ENCODE measurements at places on chromosomes 3 and 15.

- no peak for DNase-seq
Observed at GRCh38 chr15:90618330-90619125, 88.8 kb downstream of the CRTC3 start.

- DNase-seq, result peak; percentile 72
Observed at GRCh38 chr3:46812237-46812791, 50.9 kb downstream of the MYL3 start.

GRCh38 chr3:127174284-127174683, 18.6 kb upstream of the PRR23E start:
- DNase-seq, result no peak

DNA sequence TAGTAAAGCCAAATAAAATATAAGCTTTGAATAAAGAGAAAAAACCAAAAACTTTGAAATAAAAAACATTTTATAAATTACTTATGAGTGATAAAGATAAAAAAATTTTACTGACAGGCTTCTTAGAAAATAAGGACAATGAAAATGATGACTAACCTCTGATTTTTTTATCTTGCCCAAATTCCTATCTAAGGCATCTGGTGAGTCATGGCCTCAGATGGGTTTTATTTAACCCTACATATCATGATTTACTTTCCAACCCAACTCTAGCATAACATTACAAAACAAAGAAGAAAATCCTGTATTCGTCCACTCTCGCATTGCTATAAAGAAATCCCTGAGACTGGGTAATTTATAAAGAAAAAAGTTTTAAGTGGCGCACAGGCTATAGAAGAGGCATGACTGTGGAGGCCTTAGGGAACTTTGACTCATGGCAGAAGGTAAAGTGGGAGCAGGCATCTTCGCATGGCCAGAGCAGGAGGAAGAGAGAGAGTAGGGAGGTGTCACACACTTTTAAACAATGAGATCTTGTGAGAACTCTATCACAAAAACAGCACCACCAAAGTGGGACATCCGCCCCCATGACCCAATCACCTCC, 152.1 kb downstream of the NEK10 start:
- DNase-seq, result no peak

GRCh38 chr3:141323936-141324704, 44.2 kb upstream of the ZBTB38 start:
- DNase-seq, result no peak

GRCh38 chr15:64521201-64521600, 60.8 kb downstream of the ZNF609 start:
- no peak for DNase-seq

DNA sequence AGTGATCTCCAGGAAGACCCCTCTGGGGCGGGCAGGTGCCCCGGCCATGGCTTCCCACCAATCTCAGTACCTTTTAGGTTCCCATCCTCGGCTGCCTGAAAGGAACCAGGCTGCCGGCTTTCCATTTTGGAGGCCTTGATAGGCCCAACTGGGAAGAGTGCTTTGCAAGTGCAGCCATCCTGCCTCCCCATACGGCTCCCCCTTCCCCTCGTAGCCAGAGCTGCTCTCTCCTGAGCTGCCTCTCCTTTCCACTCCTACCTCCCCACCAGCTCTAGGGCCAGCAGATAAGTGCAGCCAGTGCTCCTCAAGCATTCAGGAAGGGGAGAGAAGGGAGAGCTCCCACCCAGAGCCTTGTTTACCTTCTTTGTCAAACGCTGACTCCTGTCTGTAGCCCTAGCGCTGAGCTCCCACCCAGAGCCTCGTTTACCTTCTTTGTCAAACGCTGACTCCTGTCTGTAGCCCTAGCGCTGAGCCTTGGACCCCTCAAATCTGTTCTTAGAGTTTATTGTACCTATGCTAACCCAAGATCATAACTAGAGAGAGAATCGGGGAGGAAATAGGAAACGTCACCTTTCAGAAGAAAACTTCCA, 133.0 kb downstream of the LRRK1 start:
- DNase-seq, result no peak

GRCh38 chr3:169758359-169758994, 6.4 kb downstream of the TERC start:
- no peak for DNase-seq

DNA sequence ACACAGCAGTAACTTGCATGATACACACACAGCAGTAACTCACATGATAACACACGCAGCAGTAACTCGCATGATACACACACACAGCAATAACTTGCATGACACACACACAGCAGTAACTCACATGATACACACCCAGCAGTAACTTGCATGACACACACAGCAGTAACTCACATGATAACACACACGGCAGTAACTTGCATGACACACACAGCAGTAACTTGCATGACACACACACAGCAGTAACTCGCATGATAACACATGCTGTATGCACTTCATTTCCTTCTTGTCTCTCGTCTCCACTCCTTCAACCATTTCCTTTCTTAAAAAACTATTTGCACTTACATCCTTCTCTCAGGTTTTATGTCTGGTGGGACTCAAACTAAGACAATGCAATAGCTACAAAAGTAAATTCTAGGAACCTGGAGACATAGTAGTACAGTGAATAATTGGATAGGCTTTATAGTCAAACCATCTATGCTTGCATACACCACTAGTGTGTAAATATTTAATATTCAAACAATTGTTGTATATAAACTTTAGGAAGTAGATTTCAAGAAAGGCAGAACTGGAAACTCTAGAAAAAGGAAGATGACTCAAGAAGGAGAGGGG, 130.8 kb downstream of the UACA start:
- DNase-seq, result no peak

DNA sequence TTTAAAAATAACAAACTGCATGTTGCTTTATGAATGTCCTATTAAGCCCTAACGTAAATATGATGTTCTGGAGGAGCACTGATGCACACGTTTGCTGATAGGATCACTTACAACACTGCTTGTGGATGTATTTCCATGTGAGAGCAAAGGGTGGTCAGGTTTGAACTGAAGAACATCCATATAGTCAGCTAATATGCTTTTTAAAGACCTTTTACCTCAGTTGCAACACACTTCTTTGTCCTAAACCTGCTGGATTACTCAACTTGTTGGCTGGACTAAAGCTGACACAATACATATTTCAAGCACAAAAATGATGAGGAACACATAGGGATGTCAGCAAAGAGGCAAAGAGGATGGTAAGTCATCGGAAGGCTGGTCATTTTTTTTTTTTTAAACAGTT, 186.6 kb downstream of the TIGIT start:
- DNase-seq, result no peak

GRCh38 chr3:15903759-15904720, 106.3 kb upstream of the ANKRD28 start:
- no peak for DNase-seq

DNA sequence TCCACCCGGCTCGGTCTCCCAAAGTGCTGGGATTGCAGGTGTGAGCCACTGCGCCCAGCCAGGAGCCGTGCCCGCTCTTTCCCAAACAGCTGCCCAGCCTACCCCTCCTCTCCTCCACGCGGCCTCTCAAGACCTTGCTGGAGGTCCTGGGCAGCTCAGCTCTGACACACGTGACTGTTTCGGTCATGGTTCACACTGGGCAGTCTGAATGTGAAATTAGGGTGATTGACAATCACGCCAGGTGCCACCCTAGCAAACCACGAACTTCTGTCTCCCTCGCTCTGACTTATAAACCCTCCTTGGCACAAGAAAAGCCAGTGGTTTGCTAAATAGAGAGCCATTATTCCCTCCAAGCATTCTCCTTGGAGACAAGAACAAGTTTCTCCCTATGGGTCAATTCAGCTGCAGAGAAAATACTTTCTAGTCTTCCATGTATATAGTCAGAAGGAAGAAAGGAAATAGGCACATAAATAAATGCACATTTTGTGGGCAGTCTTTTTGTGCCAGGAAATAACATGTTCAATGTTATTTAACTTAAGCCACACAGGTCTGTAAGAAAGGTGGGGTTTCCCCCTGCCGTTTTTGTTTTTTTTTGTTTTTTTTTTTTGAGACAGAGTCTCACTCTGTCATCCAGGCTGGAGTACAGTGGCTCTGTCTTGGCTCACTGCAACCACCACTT, 121.9 kb upstream of the MEF2A start:
- DNase-seq, result no peak

DNA sequence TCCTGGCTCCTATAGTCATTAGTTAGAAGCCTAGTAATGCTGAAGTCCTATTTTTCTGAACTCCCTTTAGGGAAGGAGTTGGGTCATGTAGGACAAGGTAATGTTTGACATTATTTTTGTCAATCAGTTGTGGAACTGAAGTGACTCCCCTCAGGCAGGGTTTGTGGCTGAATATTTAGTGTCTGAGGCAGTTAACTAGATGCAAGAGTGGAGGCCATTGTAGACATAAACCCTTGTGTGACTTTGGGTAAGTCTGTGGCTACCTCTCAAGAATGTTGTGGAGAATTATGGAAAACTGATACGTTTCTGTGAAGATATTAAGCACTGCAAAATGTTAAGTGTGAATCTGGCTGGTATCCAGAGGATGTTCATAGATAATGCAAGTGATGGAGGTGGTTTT, 125.2 kb upstream of the PHLDB2 start:
- DNase-seq, result no peak

- DNase-seq, result no peak
Observed at GRCh38 chr15:76172782-76173181, 113.0 kb downstream of the TMEM266 start.

DNA sequence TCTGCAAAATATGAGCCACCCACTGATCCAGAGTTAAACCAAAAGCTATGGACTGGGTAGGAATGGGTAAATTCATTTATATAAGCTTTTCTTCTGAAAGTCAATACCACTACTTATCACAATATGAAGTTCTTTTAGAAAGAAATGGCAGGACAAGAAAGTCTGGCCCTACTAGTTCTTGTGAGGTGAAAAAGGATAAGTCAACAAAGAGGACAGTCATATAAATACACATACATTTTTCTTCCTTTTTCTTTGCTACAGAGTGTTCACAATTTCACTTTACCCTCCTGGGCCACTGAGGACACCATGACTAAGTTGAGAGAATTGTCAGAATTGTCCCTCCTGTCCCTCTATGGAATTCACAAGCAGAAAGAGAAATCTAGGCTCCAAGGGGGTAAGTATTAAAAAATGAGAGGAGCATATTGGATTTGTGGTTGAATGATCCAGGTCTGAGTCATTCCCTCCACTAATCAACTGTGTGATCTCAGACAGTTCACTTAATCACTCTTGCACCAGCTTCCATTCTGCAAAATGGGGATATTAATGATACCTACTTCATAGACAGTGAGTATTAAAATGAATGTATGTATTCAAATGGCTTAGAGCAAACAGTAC, 27.6 kb downstream of the ACP3 start:
- no peak for DNase-seq

DNA sequence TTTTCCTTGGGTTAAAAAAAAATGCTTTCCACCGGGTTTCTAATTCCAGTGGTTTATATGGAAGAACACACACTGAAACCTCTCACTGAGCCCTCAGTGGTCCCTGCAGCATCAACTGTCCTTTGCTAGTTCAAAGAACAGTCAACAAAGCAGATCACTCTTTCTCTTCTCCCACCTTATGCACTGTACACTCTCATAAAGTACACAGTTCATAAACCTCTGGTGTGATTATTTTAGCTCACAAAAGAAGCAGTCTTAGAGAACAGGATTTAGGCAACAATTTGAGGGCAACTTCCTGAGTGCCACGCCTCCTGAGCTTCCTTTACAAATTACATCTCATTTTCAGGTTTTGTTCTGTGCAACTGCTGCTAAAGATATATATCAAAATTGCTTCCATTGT, 728.4 kb upstream of the GOLIM4 start:
- DNase-seq, result no peak

DNA sequence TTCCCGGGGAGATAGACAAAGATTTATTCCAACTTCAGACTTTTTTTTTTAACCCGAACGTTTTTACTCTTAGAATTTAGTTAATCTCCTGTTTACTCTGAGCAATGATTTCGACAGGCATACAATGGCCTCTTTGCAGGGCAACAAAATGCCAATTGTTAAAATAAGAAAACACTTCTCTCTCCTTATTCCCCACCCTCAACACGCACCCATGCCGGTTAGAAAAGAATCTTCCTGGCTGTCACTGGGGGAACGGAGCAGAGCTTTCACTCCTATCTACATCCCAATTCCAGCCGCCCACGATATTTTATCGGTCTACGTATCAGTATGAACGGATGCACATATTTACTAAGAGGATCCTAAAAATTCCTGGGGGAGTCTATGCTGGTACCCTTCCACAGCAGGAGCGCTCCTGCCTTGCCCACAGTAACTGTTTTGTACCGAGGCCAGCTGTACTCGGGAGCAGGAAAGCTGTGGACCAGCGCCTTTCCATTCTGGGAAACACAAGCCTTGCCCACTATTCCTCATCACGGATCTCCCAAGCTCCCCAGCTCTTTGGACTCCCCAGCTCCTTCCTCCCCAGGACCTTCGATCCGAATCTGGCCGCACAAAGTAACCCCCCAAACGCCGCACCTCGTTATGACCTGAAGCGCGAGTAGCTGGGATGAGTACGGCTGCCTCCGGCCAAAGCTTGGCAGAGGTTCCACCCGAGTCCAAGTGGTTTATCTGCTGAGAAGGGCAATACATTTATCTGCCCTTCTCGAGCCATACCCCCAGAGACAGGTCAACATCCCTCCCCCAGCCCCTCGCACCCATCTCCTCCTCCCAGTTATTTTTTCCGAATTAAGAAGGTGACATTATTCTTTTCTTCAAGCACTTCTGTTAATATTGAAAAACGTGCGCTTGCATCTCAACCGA, 2.2 kb upstream of the FOXB1 start:
- DNase-seq, result no peak

DNA sequence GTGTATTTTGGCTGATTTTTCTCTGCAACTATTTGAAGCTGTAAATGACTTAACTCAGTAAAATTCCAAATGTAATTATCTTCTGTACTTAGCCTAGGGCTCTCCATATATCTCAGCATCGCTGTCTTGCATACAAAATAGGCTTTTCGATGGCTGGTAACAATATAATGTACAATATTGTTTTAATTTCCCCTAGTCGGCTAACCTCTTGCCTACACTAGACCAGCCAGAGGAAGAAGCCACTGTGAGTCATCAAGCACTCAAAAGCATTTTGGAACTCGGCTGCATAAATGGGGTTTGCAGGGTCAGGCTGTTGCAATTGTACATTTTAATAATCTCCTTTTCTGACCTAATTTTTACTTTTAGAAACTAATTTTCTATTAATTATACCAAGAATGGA, 583.8 kb downstream of the FOXP1 start:
- DNase-seq, result no peak

DNA sequence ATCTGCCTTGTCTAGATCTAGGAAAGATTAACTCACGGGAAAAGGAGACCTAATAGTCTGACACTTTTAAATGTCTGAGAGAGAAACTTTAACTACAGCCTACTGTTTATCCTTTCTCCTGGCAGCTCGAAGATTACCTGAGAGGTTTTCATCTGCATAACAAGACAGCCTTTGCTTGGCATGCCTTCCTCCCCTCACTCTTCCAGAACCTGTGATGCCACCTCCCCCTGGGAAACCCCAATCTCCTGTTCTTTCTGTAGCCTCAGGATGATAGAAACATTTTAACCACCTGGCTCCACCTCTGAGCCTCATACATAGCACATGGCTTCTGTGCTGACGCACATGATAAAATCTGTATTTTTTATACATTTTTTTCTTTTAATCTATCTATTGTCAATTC, 420.8 kb downstream of the CNTN6 start:
- no peak for DNase-seq

DNA sequence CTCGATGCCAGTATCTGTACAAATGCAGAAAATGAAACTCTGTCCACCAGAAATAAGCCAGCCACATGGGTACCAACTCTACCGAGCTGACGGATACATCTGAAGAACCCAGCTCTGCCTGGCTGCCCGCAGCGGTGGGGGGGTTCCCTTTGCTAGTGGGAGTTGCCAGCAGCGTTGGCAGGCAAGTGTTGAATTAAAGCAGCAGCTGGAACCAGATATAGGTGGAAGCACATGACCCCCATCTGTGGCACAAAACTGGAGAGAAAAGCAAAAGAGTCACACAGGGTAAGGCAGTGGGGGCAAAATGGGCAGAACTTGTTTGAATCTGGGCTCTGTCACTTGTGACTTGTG, 17.9 kb downstream of the CRYGS start:
- no peak for DNase-seq
